ENCODE measurements at places on chromosomes 1 and 21. TPM values are rescaled to one million over a fixed set of nuclear protein-coding genes. Genes with fewer than 3 reads are reported as not detected.

CYP4X1 gene
- total RNA-seq = 5.1 TPM

DNA sequence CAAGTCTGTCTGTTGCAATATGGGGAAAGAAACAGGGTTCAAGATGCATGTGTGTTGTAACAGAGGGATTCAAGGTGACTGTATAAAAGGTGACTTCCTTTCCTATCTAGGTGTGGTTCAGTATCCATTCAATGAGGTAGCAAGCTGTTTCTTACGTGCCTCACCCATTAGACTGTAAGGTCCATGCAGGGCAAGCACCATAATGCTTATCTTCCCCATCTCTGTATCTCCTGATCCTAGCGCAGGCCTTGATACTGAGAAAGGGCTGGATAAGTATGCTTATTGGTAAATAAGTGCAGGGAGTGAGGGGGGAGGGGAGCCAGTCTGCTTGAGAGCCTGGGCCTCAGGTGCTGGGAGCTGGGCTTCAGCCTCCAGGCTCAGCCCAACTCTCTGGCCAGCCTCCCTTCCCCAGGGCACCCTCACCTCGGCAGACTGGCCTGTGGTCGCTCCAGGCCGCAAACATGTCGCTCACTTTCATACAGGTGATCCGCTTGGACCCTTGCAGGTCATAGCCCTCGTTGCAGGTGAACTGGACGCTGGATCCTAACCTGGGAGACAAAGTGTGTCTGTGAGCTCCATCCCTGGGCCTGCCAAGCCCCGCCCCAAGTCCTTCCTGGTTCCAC, 44.5 kb upstream of the HMGB4 start:
- ATAC-seq = no peak

- ATAC-seq = no peak
Observed at GRCh38 chr21:35345954-35346353, 296.9 kb upstream of the RUNX1 start.

FMO2 gene
- not detected for total RNA-seq

- ATAC-seq = peak; percentile 78
Observed at GRCh38 chr1:14848625-14849024, 250.1 kb downstream of the KAZN start.

TMEM39B gene
- 11.4 TPM for total RNA-seq

TMPRSS15 gene
- 0.05 TPM for total RNA-seq

GRCh38 chr1:167065471-167065870, 24.7 kb downstream of the GPA33 start:
- no peak for ATAC-seq

- ATAC-seq = no peak
Observed at GRCh38 chr1:228071839-228072657, 10.5 kb upstream of the ARF1 start.

DNA sequence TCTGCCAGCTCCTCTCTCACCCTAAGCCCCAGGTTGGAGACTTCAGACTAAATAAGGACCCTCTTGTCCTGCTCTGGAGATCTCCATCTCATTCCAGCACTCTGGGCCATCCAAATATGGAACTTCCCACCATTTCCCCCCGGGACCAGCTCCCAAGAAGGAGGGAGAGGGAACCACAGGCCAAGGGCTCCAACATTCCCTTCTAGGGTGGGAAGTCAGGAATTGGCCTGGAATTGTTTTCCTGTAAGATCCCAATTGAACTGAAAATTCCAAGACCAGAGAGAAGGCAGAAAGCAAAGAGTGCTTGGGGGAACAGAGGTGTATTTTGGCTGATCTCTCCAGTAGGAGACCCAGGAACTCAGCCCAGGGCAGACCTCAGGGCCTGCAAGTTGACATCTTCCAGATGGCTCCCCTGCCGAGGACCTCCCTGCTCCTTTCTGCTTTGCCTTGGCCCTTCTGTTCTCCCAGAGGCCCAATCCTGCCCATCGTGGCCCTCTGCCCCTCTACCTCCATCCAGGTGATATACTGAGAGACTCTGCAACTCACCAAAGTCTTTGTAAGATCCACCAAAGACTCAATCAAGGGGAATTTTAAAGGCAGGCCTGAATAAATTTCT, 14.9 kb downstream of the CSRP1 start:
- ATAC-seq = no peak

- peak; percentile 73 for ATAC-seq
Observed at GRCh38 chr1:47940779-47941178, 56.4 kb downstream of the TRABD2B start.

DNA sequence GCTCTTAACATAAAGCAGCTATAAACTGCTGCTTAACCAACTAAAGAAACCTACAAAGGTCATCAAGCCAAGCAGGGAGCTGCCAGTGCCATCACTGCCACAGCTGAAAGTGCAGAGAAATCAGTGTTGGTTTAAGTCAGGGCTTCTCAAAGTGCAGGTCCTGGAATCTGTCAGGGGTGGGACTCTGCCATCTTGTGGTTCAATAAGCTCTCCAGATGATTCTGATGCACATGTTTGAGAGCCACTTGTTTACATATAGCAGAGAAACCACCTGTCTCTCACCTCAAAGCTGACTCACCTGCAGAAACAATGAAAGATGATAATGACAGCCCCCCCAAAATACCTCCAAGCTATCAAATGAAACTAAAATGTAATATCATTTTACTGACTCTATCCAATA, 49.3 kb downstream of the SH3GLB1 start:
- ATAC-seq = no peak

DNA sequence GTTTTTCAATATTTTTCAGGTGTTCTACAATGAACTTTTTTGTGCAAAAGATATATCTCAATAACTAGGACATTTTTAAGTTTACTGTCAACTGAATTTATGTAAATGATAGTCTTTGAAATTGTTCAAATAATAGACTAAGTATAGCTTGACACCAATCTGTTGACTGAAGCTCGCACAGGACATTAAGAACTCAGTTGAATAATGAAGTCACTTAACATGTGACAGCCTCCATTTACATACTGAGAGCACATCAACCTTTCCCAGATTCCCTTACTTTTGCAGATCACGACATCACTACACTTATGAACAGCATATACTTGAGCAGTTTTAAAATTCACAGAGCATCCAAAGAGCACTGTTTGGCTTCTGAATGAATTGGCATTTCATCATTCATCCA, 268.2 kb downstream of the LRRC7 start:
- peak; percentile 78 for ATAC-seq

RBM11 gene
- total RNA-seq = 12.1 TPM

All from motor neuron (in vitro differentiated cells).